COR-L47 (cell line): ENCODE measurements at places on chromosomes 3 and 15.

- DNase-seq: no peak
Observed at GRCh38 chr15:33022629-33023028, 171.9 kb downstream of the FMN1 start.

GRCh38 chr3:119236756-119237155 lies 3.9 kb downstream of the B4GALT4 start:
- no peak for DNase-seq

DNA sequence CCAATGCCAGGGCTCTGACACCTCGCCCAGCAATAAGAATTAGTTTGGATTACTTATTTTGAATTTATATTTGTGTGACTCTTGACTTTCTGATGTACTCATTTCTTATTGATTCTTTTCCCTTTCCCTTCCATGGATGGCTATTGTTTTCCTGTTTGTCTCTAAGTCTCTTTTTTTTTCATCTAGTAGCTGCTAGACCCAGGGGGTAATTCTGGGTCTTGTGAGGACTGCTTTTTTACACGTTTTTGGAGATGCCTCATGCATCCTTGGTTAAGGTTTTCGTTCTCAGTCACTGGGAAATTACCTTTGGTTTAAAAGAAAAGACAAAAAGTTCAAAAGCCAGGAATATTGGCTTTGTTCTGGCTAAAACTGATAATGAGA lies 70.2 kb upstream of the STRIT1 start:
- no peak for DNase-seq

GRCh38 chr3:78427303-78427702 lies 1340.5 kb downstream of the ROBO1 start:
- DNase-seq: no peak

DNA sequence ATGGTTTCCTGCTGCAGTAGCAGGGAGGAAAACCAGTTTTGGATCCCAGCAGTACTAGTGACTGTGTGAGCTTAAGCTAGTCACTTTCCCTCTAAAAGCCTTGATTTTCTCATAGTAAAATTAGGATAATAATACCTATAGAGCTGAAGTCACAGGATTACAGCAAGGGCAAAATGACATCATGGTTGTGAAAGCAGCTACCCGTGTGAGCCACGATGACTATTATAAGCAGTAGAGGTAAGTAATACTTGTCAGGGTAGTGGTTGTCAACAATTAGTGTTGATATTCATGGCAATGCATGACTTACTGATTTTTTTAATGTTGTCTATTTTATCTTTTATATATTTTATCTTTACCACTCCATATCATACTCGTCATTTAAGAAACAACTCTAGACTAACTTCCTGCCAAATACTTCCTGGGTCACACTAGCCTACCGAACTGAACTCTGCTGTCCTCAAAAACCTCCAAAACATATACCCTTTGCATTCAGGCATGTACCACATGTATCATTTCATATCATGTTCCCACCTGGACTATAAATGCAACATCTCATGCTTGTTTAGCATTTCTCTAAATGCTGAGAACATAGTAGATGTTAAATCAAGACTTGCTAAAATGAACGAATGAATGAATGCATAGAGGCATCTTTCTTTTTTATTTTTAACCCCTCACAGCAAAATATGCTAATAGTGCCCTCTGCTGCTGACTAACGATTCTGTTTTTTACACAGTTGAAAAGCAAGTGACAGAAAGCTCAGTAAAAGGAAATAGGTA lies 172.6 kb downstream of the P3H2 start:
- peak; percentile 37 for DNase-seq

GRCh38 chr15:54064365-54064764 lies 86.1 kb downstream of the UNC13C start:
- DNase-seq: no peak

- no peak for DNase-seq
Observed at GRCh38 chr3:102181175-102181920, 253.5 kb upstream of the ZPLD1 start.

DNA sequence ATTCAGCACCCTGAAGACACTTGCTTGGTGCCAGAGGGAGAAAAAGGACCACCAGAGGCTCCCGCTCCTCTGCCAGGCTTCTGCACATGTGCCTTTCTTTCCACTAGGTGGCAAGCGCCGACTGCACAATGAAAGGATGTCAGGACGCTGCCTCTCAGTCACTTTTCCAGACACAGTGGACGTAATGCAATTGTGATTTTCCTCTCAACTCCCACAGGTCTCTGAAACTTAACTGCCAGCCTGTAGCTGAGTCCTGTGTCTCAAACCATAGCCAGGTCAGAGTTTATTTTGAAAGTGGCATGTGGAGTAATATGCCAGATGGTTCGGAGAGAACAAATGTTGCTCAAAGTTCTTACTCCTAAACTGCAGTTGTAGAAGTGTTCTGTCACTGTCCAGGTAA lies 162.9 kb downstream of the ITPR1 start:
- DNase-seq: no peak
